Heart right ventricle (tissue), 16 donors: ENCODE measurements at places on chromosomes 13 and 19.

DNA sequence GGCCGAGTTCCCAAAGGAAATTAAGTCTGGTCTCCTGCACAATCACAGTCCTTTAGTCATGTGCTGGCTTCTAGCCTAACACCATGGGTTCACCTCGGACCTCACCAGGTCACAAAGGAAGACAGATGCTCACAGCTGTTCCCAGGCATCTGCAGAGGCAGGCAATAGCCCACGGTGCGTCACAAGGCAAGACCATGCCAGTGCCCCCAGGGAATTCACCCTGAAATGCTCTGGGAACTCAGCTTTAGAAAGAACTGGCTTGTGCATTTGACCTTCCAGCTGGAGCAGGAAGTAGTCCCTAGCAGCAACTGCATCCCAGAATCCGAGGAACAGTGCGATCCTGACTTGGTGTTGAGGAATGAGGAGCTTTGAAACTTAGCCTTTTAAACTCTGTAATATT lies 96.8 kb upstream of the WASF3 start:
- peak; percentile 79 for DNase-seq

- DNase-seq = no peak
These were observed 14.9 kb downstream of the POP4 start for GRCh38 chr19:29620931-29621351.

DNA sequence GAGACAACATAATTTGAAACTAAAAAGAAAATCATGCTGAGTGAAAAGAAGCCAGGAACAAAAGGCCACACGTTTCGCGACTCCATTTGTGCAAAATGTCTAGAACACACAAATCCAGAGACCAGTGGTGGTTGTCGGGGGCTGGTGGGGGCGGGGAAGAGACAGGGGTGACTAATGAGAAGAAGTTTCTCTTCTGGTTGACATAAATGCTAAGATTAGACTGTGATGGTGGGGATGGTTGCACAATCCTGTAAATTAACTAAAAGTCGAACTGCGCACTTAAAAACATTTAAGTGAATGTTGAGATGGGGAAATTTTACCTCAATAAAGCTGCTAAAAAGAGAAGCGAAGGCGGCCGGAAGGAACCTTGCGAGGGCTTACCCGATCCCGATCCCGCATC lies 7.1 kb downstream of the AKAP8 start:
- DNase-seq = no peak

DNA sequence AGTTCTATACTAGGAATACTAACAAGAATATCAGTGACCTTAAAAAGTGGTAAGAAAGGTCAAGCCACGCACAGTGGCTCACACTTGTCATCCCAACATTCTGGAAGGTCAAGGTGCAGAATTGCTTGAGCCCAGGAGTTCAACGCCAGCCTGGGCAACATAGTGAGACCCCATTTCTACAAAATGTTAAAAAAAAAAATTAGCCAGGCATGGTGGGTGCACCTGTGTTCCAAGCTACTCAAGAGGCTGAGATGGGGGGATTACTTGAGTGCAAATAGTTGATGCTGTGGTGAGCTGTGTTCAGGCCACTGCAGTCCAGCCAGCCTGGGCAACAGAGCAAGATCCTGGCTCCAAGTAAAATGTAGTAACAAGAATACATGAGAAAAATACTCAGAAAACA lies 61.8 kb downstream of the PCDH9 start:
- no peak for DNase-seq

DNA sequence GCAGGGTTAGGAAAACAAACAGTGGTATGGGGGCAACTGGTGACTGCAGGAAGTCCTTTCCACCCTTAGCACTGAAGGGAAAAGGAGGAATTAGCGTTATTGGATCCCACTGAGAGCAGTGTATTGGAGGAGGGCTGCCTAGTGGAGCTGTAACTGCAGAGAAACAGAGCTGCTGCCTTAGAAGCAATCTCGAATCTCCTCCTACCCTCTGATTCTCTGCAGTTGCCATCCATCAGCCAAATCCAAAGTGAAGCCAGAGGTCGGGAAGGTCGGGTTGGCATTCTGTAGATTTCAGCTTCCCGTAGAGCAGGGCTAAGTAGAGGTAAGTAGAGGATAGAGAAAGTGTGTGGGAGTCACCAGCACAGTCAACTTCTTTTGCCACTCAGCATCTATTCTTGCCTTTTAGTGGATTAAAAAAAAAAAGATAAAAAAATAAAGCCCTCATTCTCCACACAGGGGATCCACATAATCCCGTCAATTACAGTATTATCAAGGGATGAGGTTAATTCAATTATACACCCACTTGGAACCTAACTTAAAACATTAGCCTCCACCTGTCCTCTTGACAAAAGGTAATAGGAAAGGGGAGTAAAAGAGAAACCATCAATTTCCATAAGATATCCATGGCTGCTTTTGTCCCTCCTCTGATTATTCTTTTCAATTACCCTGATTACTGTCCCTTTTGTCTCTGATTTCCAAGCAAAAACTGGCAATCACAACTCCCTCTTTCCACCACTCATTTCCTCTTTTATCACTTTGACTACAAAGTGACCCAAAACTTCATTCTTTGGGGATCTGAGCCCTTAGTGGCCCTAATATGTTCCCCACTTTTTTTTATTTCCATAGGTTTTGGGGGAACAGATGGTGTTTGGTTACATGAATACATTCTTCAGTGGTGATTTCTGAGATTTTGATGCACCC lies 234.7 kb downstream of the RBM26 start:
- no peak for DNase-seq
